ENCODE measurements at places on chromosomes 3 and 15. TPM values are rescaled to one million over a fixed set of nuclear protein-coding genes. Genes with fewer than 3 reads are reported as not detected.

DBR1 gene
- 21.8 TPM for total RNA-seq

GRCh38 chr3:123374016-123374415, 74.9 kb downstream of the ADCY5 start:
- DNase-seq: no peak

DNA sequence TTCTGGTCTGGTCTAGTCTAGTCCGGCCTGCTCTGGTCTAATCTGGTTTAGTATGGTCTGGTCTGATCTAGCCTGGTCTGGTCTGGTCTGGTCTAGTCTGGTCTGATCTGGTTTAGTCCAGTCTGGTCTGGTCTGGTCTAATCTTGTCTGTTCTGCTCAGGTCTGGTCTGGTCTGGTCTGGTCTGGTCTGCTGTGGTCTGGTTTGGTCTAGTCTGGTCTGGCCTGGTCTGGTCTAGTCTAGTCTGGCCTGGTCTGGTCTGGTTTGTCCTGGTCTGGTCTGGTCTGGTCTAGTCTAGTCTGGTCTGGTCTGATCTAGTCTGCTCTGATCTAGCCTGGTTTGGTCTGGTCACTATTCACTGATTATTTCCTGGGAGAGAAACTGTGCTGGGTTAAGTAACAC, 84.1 kb upstream of the PRR23E start:
- no peak for DNase-seq

HHLA2 gene
- total RNA-seq: 3.3 TPM

GRCh38 chr3:23390446-23390845, 187.3 kb downstream of the UBE2E2 start:
- DNase-seq: no peak

DNA sequence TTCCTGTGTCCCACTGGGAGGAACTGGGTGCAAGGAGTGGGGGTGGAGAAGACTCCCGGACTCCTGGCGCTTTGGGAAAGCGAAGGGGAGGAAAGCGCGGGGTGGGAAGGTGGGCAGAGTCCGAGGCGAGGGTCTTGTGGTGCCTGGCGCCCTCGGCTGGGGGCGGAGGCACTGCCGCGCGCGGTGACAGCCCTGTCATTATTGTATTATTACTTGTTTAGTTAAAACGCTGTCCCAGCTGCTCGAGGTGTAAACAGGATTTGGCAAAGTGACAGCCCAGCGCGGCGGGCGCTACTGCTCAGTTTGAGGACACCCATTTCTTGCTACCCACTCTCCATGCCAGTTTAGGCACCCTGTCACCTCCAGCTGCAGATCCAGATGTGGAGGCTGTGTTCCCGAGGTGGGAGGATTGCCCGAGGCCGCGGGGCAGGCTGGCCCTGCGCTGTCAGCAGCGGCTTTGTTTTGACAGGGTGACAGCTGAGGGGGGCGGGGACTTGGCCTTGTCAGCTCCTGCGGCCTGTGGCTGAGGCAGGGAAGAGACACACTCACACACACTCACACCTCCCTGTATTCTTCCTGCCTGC, 1.0 kb downstream of the KAT2B start:
- DNase-seq: peak; percentile 85

GRCh38 chr3:126264952-126265351, 84.6 kb upstream of the ALDH1L1 start:
- DNase-seq: no peak

All from activated CD8-positive, alpha-beta T cell treated with anti-CD3 and anti-CD28 coated beads, Interleukin-2, amount 10 ng/mL, durations not matched to agents 7 days and 5 days (primary cell).